Fibroblast of lung (primary cell): ENCODE measurements at places on chromosomes 1 and 21. TPM values are rescaled to one million over a fixed set of nuclear protein-coding genes. Genes with fewer than 3 reads are reported as not detected.

Gene TMEM81
- total RNA-seq: 1.8 and 2.3 TPM in 2 replicates

Gene COL8A2
- 18.5 and 31.0 TPM in 2 replicates for total RNA-seq

Gene FAM72D
- total RNA-seq: 0.26 and 1.7 TPM in 2 replicates

Gene CD5L
- not detected in 2 replicates for total RNA-seq

Gene RHCE
- 0.26 and 0.50 TPM in 2 replicates for total RNA-seq

Gene IFI44L
- total RNA-seq: 2.1 TPM in 2 replicates

Gene FMO4
- total RNA-seq: 4.6 and 7.3 TPM in 2 replicates

Gene OSCP1
- 8.7 and 10.7 TPM in 2 replicates for total RNA-seq

Gene GJC2
- 6.7 and 13.4 TPM in 2 replicates for total RNA-seq

Gene DOP1B
- 7.7 and 18.3 TPM in 2 replicates for total RNA-seq

Gene CCDC17
- 0.51 and 0.99 TPM in 2 replicates for total RNA-seq

Gene LRRC7
- total RNA-seq: not detected in 2 replicates

Gene ATP1A2
- 1.8 and 32.9 TPM in 2 replicates for total RNA-seq

Gene SUSD4
- total RNA-seq: under 0.01 TPM in 1 of 2 replicates, not detected in the other

Gene RGS16
- 0.33 and 0.77 TPM in 2 replicates for total RNA-seq

Gene PHACTR4
- 4.4 and 6.9 TPM in 2 replicates for total RNA-seq

Gene CELA3B
- not detected in 2 replicates for total RNA-seq

Gene REG4
- not detected in 2 replicates for total RNA-seq
